Cardiac fibroblast (primary cell): ENCODE measurements at places on chromosomes 7 and 10.

- DNase-seq, result peak; percentile 67
These were observed 604.1 kb downstream of the GALNT17 start for GRCh38 chr7:71735961-71736556.

DNA sequence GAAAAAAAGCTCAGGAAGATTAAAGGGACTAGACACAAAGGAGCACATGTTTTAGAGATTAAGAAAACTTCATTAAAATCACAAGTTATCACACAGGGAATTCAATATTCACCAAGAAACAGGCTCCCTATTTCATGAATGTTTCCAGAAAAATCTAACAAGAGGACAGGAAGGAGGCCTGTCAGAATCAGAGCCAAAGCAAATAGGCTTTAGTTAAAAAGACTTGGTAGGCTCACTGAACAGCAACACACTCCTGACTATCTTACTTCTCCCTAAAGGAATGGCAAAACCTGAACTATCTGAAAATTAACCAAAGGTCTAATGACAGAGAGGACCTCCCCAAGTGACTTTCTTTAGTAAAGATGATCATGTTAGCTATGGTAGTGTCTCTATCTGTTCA, 188.3 kb upstream of the MEOX2 start:
- DNase-seq, result peak; percentile 40

GRCh38 chr7:55028011-55028410, 9.2 kb downstream of the EGFR start:
- DNase-seq, result peak; percentile 38

DNA sequence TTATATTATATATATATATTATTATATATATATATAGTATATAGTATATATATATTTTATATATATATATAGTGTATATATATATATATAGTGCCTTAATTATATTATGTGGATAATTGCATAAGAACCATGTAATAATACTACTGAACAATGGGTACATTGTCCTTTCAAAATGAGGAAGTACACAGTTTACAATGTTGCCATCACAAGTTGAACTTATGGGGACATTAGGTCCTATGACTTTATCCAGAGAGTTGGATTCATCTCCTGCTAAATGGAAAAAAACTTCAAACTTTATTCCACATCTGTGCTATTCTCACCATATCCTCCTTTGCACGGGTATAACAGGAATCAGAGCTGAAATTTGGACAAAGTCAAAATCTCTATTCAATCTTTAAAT, 105.0 kb upstream of the AGR3 start:
- no peak for DNase-seq

- no peak for DNase-seq
These were observed 156.6 kb upstream of the TRIM24 start for GRCh38 chr7:138303230-138304070.

GRCh38 chr7:55117286-55117685, 98.5 kb downstream of the EGFR start:
- no peak for DNase-seq

GRCh38 chr10:63106111-63106755, 26.9 kb upstream of the NRBF2 start:
- DNase-seq, result peak; percentile 55

- DNase-seq, result peak; percentile 65
These were observed 103.9 kb downstream of the PPP1R9A start for GRCh38 chr7:95011146-95011928.

GRCh38 chr10:35613597-35614226, 8.6 kb downstream of the GJD4 start:
- DNase-seq, result peak; percentile 63

DNA sequence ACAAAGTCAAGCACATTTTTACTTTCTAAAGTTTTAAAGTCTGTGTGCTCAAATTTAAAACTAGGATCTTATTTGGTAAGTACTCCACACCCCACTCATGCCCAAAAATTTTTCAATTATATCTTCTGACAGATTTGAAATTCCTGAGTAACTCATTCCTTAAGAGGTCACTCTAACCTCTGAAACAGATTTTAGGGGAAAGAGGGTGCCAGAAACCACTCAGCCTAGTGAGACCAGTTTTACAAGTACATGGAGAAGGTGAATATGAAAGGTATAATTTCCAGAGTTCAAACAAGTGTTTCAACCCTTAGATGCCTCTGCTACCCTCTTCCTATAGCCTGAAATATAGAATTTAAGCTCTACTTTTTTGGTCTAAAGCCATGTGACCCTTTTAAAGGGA, 79.2 kb downstream of the C7orf25 start:
- no peak for DNase-seq

DNA sequence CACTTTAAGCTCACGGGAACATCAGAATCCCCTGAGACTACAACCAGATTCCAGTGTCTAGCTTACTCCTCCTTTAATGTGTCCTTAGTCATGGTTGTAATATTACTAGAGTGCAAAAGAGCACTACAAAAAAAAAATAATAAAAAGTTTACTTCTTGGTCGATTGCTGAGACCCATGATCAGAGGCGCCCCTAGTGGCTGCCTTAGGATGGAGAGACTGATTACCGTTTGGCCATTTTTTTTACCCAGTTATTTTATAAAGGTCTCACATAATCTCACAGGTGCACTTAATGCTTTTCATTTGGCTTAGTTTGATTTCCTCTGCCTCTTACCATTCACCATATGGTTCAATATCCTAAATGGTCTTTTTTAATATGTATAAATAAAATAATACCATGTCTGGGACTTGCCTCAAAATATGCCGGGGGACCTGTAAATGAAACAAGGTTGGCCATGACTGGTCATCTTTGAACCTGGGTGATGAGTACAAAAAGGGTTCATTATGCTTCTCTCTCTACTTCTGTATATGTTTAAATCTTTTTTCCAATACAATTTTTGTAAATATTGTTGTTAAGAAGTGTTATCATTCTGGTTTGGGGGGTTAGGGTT, 331.5 kb upstream of the NFE2L3 start:
- no peak for DNase-seq

DNA sequence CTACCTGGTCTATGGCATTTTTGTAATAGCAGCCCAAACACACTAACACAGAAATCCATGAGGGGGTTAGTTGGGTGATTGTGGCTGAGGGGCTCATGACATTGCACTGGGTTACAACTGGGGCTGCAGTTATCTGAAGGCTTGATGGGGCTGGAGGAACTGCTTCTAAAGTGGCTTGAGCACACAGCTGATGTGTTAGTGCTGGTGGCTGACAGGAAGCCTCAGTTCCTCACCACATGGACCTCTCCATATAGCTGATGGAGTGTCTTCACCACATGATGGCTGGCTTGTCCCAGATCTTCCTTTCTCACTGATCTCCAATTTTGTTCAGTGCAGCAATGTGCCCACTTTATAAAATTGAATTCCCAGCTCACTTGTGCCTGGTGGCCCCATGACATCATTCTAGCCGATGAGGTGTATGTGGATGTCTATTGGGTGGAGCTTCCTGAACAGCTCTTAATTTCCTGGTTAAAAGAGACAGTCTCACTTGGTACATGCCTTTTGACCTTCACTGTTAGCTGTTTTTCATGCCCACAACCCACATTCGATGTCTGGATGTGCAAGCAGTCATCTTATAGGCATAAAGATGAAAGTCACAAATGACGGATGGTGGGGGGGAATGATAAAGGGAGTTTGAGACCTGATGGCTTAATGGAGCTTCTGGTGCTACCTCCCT, 166.9 kb upstream of the BMPER start:
- no peak for DNase-seq

- no peak for DNase-seq
These were observed 23.7 kb downstream of the SH2B2 start for GRCh38 chr7:102310414-102310815.

GRCh38 chr10:84201244-84201606, 6.9 kb downstream of the CDHR1 start:
- DNase-seq, result no peak

DNA sequence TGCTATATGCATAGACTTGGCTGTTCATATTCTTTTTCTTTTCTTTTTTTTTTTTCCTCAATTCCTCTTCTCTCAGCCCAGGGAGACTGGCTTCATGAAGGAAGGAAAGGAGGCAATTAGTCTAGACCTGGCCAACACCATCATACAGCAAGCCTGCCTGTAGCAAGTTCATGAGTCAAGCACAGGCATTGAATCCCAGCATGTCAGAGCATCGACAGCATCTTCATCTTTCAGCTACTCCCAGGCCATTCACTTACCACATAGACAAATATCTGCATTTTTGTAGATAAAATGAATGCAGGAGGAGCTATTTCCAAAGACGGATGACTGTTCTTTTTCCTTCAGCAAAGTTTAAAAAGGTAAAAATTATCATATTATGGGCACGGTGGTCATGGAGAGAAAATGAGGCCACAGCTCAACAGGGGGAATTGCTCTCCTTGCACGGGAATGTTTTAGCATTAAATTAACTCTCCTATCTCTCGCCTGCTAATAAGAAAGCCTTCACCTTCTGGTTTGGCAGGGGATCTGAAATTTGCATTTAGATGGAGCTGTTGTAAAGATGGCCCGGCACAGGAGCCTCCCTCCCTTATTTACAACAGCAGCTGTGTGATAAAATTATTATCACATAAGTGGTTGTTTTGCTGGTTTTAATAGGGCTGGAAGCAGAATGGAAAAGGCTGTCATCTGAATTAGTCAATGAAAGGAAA, 626.5 kb upstream of the AUTS2 start:
- DNase-seq, result no peak

GRCh38 chr10:120386896-120387295, 70.1 kb upstream of the PLPP4 start:
- no peak for DNase-seq

GRCh38 chr7:39530971-39531370, 35.2 kb upstream of the YAE1 start:
- no peak for DNase-seq

DNA sequence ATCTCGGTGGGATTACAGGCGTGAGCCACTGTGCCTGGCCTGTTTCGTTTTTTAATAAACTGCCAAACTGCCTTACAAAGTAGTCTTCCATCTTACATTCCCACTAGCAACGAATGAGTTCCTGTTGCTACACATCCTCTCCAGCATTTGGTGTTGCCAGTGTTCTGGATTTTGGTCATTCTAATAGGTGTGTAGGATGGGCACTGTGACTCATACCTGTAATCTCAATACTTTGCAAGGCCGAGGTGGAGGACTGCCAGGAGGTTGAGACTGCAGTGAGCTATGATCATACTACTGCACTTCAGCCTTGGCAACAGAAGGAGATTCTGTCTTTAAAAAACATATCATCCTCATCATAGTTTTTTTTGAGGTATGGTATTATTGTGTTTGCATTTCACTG, 21.4 kb upstream of the RSBN1L start:
- DNase-seq, result peak; percentile 73

DNA sequence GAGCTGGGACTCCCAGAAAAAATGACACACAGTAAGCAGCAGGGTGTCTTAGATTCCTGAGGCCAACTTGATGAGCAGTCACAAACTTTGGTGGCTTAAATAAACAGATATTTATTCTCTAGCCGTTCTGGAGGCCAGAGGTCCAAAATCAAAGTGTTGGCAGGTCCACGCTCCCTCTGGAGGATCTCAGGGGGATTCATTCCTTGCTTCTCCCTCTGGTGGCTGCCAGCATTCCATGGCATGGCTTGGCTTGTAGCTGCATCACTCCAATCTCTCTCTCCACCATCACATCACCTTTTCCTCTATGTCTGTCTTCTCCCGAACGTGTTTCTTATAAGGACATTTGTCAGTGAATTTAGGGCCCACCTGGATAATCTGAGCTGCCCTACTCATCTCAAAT, 98.4 kb downstream of the OSBPL3 start:
- DNase-seq, result no peak

GRCh38 chr10:75971402-75972211, 540.2 kb downstream of the LRMDA start:
- peak; percentile 46 for DNase-seq

DNA sequence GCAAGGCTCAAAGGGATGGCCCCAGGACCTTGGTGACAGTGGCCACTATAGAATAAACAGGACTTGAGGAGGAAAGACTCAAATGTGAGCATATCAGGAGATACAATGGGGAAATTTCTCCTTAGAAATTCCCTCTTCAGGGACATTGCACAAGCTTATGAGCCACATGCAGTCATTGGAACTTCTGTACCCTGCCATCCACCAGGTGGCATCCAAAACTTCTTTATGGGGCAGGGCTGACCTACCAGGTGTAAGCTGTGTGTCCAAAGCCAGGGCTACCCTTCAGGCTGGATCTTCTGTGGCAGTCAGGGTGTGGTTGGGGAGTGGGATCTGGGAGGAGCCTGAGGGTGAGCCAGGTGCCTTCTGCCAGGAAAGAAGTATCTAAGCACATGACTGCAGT, 36.6 kb upstream of the LRRC18 start:
- DNase-seq, result peak; percentile 6

DNA sequence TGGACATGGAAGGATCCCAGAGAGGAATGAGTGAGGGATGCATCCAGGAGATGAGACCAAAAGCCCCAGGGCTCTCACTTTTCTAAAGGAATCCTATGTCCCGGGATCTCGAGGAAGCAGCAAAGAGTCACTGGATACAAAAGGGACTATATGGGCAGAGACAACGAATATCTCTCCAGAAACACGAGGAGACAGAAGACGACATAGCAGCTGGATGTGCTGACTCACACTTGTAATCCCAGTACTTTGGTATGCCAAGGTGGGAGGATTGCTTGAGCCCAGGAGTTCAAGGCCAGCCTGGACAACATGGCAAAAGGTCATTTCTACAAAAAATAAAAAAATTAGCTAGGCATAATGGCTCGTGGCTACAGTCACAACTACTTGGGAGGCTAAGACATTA, 24.7 kb upstream of the MSMB start:
- no peak for DNase-seq

DNA sequence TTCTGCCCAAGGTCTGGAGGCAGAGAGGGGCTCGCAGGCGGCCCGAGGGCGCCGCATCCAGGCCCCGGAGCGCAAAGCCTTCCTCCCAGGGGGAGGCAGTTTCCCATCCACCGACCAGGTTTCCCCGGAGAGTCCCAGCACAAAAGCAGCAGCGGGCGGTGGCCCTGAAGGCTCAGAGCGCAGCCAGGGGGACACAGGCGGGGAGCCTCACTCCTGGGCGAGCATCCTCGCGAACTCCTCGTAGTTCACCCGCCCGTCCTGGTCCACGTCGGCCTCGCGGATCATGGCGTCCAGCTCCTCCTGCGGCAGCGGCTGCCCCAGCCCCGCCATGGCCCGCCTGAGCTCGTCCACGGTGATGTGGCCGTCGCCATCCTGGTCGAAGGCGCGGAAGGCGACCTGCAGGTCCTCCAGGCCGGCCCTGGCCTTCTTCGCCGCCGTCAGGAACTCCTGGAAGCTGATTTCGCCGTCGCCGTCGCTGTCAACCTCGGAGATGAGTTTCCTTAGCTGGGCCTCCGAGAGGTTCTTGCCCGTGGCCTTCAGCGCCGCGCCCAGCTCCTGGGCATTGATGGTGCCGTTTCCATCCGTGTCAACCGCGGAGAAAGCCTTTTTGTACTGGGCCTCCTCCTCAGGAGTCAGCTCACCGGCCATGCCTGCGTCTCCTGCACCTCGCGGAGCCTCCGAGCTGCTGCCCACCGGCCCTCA, 428 bp downstream of the CALML5 start:
- no peak for DNase-seq

DNA sequence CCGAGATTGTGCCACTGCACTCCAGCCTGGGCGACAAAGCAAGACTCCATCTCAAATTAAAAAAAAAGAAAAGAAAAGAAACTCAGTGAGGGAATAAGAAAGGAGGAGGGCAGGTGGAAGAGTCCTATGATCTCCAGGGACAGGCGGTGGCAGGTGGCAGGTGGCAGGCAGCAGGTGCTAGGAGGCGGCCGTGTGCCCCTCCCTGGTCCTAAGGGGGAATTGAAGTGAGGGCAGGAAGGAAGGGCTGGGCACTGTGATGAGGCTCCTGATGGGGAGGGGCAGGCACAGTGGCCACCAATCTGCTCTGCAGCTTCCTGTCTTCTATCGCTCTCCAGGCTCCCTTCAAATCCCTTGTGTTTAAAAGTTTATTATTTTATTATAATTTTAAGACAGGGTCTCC, 41.2 kb upstream of the UBE3C start:
- DNase-seq, result no peak

GRCh38 chr7:867001-867405, 9.4 kb upstream of the GET4 start:
- peak; percentile 77 for DNase-seq
